ENCODE measurements at places on chromosomes 1 and 21. TPM values are rescaled to one million over a fixed set of nuclear protein-coding genes. Genes with fewer than 3 reads are reported as not detected.
A peak's percentile ranks its signal among the peaks of the same experiment; 100 is the strongest.

Gene OR2T35
- not detected for total RNA-seq

Gene VSIG8
- total RNA-seq: not detected

Gene RAB42
- total RNA-seq: not detected

Gene CADM3
- total RNA-seq: not detected

Gene CRYBG2
- 0.37 TPM for total RNA-seq

Gene GNG4
- total RNA-seq: 0.15 TPM

Gene CC2D1B
- total RNA-seq: 21.8 TPM

Gene CACHD1
- total RNA-seq: 2.9 TPM

Gene AKNAD1
- total RNA-seq: not detected

Gene S100A7A
- not detected for total RNA-seq

Gene TRNAU1AP
- total RNA-seq: 36.7 TPM

Gene ZNF695
- 0.52 TPM for total RNA-seq

Gene GABPA
- total RNA-seq: 21.2 TPM

Gene RXRG
- not detected for total RNA-seq

Gene DMBX1
- not detected for total RNA-seq

Gene NSL1
- total RNA-seq: 23.7 TPM

Gene CTXND2
- total RNA-seq: not detected

Gene SYCP1
- total RNA-seq: not detected

Gene FRRS1
- total RNA-seq: 0.52 TPM

GRCh38 chr21:43645136-43645891 is 14.0 kb downstream of the HSF2BP start:
- DNase-seq: peak; percentile 61

GRCh38 chr1:155598842-155599331 is 11.1 kb upstream of the MSTO1 start:
- DNase-seq: peak; percentile 23

GRCh38 chr1:198491596-198491995 is 48.9 kb downstream of the ATP6V1G3 start:
- no peak for DNase-seq

- no peak for DNase-seq
These were observed 116.4 kb upstream of the KCNJ15 start for GRCh38 chr21:38140207-38140903.

DNA sequence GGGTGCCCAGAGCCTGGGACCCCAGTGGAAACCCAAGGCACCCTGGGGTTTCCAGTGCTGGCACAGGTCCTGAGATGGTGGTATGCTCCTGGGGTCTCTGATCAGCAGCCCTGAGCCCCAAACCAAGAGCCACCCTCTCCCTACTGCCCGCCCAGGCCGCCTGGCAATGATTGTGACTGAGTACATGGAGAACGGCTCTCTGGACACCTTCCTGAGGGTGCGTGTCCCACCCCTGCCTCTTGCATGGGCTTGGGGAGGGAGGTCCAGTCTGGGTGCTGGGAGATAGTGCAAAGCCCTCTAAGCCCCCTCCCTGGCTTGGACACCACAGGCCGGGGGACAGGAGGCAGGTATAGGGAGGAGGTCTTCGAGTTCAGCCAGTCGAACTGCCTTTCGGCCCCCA is 34.7 kb downstream of the EPHA8 start:
- no peak for DNase-seq

DNA sequence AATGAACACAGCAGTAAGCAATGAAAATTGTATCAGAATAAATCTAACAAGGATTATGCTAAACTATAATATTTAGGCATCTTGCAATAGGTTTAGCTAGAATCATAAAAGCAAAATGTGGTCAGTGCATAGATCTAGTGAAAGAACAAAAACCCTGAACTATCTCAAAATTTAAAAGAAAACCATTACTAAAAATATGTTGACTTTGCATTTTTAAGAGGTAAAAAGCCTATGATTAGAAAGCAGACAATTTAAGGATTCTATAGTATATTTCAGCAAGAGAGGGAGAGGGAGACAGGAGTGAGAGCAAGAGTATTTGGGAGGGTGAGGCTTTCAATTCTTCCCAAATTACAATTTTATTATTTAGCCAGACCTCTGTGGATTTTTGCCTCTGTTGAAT is 219.4 kb downstream of the TTLL7 start:
- DNase-seq: no peak

DNA sequence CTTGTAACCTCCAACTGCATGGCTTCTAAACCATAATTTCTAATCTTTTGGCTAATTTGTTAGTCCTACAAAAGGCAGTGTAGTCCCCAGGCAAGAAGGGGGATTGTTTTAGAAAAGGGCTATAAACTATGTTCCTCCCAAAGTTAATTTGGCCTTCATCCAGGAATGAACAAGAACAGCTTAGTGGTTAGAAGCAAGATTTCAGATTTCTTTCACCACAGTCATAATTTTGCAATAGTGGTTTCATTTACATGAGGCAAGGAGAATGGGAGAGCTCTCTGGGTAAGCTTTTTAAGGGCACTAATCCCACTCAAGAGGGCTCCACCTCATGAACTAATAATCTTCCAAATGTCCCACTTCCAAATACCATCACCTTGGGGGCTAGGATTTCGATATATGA is 1353.9 kb downstream of the NCAM2 start:
- DNase-seq: no peak

DNA sequence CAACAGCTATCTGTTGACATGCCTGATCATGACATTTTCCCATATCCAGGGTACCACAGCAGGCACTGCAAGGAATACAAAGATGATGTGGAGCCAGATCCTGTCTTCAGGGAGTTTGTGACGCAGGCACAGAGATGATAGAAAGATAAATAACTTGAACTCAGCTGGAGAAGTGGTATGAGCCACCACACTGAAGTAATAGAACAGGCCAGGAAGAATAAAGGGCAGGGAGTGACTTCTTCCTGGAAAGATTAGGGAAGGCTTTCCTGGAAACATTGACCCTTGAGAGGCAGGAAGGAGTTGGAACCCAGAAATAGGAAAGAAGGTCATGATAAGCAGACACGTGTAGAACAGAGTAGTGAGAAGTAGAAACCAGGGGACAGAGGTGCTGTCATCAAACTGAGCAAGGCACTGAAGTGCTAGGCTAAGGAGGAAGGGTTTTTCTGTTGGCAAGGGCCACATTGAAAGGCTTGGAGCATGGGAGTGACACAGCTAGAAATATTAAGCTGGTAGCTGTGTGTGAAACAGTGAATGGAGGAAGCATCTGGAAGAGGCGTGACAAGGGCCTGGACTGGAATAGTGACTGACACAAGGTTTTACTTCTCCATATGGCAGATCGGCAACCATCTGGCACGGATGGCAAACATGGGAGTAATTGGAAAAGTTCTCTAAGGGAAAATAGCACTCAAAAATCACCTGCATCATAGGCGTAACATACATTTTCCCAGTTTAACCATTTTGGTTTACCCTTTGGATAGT is 68.4 kb downstream of the AK5 start:
- no peak for DNase-seq

DNA sequence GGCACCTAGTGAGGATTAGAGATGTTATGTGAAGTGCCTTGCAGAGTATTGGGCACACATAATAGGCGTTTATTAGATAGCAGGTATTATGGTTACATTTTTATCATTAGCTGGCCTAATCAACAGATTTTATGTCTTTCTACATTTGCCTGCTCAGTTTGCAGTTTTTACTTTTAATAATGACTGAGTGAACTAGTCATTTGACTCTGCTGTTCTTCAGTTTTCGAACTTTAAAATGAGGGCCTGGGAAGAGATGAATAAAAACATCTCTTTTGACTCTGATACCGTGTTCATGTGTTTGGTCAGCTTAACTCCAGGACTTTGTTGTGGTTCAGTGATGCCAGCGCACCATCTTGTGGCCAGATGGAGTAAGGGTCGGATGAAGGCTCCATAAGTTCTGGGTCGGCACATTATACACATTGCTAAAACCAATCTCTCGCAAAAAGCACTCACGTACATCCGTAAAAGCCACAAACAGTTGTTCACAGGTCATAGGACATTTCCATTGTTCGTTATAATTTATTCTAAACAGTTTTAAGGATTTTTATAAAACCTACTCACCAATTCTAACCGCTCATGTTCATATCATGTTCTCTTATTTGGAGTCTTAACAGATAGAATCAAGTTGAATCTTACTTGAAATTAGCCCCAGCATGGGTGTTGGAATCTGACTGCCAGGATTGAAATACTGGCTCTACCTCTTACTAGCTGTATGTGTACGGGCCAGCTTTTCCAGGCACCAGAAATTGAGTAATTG is 78.4 kb upstream of the GPR88 start:
- DNase-seq: peak; percentile 86

GRCh38 chr1:46026531-46026930 is 105.9 kb downstream of the PIK3R3 start:
- no peak for DNase-seq

DNA sequence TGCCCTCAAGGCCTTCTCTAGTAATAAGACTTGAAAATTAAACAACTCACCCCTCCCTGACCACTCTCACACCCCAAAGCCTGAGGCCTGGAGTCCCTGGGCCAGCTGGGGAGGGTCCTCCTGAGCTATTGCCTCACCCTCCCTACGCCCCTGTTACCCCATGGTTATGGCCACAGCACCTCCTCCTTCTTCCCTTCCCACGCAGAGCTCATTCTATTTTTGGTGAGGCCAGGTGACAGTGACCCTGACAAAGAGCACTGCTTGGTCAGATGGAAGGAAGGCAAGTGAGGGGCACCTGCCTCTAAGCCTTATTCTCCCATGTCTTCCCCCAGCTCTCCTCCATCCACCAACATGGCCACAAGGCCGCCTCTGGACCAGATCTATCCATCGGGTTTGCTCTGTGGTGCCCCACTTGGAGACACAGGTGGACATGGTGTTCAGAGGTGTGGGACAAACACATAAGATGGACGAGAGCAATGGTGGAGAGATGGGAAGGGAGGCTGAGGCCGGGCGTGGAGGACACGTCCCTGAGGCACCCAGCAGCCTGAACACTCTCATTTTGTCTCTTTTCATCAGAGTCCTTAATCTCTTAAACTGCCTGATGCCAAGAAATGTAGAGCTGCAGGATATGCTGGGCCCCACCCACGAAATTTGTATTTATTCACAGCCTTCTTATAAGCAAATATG is 42.6 kb downstream of the FCRL5 start:
- no peak for DNase-seq

GRCh38 chr1:201426479-201427310 is 5.2 kb upstream of the TNNI1 start:
- no peak for DNase-seq

DNA sequence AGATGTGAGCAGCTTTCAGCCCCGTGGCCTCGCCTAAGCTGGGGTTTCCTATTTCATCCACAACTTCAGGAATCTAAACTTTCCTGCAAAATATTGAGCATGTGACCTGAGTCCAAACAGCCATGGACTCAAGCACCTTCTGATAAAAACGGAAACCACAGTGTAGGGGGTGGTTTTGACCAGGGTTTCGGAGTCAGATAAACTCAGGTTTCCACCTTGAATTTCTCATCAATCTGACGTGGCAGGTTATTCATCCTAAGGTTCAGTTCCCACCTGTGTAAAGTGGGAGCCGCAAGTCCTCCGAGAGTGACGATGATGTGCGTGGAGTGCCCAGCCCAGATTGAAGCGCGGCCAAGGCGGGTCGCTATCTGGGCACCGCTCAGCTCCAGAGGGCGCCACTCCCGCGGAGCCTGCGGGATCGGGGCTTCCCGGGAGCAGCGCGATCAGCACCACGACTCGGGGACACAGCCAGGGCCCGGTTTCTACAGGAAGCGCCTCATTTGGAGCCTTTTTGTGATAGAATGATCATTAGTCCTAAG is 871 bp upstream of the ETS2 start:
- peak; percentile 72 for DNase-seq

- DNase-seq: no peak
These were observed 138.9 kb upstream of the SPATA6 start for GRCh38 chr1:48610628-48611542.

GRCh38 chr1:22639286-22639685 is 2.9 kb downstream of the C1QA start:
- peak; percentile 9 for DNase-seq

GRCh38 chr1:247407180-247407616 is 8.8 kb upstream of the NLRP3 start:
- DNase-seq: peak; percentile 73

- DNase-seq: no peak
These were observed 98.6 kb downstream of the OLFM3 start for GRCh38 chr1:101898137-101898536.

- DNase-seq: no peak
These were observed 130.8 kb upstream of the SGIP1 start for GRCh38 chr1:66403007-66403731.

DNA sequence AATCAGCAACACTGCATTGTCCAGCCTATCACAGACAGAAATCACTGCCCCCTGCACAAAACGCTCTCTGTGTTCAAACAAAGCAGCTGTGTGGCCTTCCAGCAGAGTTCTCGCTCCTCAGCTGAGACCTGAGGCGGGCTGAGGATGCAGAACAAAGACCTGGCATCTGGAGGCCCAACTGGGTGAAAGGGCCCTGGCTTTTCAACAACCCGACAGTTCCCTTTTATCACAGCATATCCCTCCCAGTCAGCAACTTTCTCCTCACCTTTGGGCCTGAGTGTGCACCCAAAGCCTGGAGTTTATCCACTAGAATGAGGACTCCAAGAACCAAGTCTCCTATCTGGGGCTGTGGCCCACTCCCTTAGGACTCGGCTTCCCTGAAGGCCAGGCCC is 42.6 kb upstream of the A3GALT2 start:
- DNase-seq: no peak

DNA sequence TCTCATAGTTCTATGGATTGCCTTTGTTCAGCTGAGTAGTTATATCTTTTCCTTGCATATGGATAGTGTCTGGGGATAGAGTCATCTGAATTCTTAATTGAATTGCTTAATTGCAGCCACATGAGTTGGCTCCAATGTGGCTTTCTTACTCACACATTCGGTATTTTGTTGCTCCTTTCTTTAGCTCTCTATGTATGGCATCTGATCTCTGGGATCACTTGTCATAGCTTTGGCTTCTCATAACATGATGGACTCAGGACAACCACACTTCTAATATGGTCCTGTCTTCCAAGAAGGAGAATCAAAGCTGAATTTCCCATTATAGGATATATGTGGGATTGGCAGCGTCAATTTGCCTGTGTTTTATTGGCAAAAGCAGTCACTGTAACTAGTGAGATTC is 716.2 kb downstream of the NCAM2 start:
- no peak for DNase-seq

GRCh38 chr1:108691128-108691941 is 775 bp upstream of the PRPF38B start:
- DNase-seq: no peak

GRCh38 chr1:36482724-36483388 is at the start of gene CSF3R:
TSS of gene CSF3R (minus strand) at chr1:36482913. CDS start at chr1:36479496, 3,417 bp downstream.
- no peak for DNase-seq
